CD4-positive, alpha-beta T cell treated with Interleukin-4 for 1 hour (primary cell): ENCODE measurements at places on chromosomes 16 and 17.
A peak's percentile ranks its signal among the peaks of the same experiment; 100 is the strongest.

GRCh38 chr16:19192865-19193264 lies 24.8 kb downstream of the SYT17 start:
- DNase-seq = no peak

DNA sequence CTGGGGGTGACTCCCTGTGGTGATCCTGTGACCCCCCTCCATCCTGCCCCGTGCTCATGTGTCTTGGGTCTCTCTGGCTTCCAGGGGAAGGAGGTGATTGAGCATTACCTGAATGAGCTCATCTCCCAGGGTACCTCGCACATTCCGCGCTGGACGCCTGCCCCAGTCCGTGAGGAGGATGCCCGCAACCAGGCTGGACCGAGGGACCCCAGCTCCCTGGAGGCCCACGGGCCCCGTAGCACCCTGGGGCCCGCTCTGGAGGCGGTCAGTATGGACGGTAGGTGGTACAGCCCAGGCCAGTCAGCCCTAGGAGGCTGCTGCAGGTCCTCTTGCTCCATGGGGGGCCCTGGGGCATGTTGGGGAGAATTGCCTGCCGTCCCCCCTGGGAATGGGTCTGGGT lies 33.6 kb downstream of the SEC14L5 start:
- no peak for DNase-seq

DNA sequence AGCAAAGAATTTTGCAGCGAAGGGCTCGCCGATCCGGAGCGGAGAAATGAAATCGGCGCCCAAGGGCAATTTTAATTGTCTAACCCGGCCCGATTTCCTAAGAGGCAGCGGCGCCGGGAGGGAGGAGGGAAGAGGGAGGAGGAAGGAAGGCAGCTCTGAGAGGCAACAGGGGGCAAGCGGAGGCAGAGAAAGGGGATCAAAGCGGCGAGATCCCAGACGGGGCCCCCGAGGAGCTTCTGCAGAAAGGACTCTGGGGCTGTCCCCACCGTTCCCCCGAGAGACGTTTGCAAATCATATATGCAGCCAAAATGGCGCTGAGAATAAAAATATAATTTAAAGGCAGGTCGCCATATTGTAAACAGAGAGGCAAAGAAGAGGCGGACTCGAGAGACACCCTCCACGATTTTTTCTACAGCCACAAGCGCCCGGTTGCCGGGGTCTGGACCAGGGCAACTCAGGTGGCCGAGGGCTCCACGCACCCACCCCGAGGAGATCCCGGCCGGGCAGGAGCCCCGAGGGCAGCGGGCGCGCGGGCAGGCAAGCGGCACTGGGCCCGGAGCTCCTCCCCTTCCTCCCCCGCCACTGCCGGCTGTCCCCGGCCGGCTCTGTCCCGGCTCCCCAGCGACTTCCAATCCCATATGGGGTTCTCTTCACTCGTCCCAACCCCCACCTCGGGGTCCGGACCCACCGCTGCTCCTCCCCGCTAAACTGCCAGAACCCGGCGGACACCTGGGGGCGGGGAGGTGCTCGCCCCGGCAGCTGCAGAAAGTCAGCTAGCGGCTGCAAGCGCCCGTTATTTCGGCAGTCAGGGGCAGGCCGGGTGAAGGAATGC lies 1.9 kb downstream of the PHF12 start:
- peak; percentile 80 for DNase-seq

GRCh38 chr17:8150194-8151119 lies 1.7 kb downstream of the PER1 start:
- peak; percentile 19 for DNase-seq

- DNase-seq = no peak
These were observed 19.9 kb upstream of the MRPS23 start for GRCh38 chr17:57869617-57870282.

- DNase-seq = no peak
These were observed 108.3 kb downstream of the ZNF423 start for GRCh38 chr16:49747654-49748053.

- DNase-seq = peak; percentile 36
These were observed 32.4 kb downstream of the DCAKD start for GRCh38 chr17:45018848-45019711.

DNA sequence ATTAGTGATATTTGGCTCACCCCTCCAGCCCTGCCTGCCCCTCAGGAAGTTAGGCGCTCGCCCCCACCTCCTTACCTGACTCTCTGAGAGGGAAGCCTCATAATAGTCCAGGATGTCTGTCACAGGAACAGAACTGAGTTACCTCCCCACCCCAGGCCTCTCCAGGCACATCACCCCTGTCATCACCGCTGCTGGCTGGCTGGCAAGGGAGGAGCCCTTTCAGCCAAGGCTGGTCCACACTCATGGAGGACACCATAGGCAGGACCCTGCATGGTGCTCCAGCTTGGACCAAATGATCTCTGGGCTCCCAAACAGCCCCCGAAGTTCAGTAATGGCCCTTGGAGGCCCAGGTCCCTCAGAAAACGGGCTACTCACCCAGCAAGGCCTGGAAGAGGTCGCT lies 1.5 kb downstream of the DLG4 start:
- no peak for DNase-seq

DNA sequence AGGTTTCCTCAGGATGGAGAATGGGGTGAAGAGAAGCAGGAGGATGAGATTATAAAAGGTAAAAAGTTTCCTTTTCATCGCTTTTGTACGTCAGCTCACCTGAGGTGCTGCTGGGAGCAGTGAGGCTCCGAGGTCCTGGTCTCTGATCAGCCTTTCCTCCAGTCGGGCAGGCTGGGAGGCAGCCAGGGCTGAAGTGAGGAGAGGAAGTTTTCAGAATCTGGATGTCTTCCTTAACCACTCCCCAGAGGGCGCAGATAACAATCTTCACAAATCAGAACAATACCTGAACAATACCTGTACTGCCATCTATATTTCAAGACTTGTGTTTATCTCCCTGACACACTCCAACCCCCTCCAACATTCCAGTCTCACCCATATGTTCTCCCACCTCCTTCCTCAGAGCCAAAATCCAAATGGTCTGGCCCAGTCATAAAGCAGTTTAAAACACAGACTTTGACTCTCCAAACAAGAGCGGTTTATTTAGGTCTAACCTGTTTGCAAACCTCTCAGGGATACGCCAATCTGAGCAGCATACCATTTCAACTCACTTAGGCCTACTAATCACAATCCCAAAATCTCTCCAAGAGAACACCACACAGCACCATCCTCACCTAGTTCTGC lies 6.8 kb downstream of the ZNF18 start:
- DNase-seq = no peak

DNA sequence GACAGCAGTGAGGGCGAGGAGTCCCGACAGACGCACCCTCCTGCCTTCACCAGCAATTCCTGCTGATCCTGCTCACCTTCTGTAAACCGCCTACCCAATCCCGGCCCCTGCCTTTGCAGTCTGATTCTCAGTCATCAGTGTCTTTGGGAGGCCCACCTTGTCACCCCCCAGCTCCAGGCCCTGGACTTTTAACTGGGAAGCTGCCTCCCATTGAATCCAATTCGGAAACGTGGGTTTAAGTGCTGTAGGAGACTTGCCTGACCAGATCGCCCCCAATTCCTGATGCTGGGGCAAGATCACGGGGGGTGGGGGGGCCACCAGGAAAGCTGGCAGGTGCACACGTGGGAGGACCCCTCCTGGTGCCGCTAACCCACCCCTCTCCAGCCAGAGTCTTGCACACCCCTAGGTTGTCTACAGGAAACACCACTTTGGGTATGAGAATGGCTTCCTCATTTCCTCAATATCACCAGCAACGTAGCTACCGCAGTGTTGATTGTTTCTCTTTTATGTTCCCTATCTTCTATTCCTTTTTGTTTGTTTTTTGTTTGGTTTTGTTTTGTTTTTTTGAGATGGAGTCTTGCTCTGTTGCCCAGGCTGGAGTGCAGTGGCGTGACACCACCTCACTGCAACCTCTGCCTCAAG lies 46.6 kb upstream of the CMIP start:
- DNase-seq = no peak

- DNase-seq = no peak
These were observed 40.6 kb upstream of the ABR start for GRCh38 chr17:1220346-1220745.

DNA sequence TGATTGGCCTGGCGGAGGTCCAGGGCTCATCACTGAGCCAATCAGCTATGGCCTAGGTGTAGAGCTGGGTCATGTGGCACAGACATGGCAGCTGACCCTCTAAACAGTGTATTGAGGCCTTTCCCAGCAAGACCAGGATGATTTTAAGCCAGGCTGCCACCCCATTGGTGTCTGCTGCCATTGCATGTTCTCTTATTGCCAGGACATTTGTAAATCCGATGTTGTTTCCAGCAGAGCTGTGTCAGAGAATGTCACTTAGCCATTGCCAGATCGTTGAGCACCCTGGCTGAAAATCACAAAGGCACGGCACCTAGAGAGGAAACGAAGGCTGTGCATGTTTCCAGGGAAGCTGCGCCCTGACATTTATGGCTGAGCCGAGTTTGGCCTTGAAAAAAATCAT lies 33.4 kb downstream of the RBFOX1 start:
- DNase-seq = no peak

DNA sequence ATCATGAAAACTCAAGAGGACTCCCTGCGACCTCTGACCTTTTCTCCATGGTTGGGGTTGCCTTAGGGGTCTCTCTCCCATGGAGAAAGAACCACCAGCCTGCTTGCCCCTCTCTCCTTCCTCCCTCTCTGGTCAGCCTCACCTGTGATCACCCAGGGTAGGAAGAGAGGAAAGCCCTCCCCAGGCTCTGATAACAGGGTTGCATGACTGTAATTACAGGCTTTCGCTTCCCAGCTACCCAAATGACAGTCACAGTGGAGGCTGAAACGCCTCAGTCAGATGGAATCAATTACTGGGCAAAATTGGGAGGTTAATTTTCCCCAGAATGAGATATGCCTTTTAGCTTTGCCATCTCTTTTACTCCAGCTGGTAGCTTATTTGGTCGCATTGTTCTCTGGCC lies 265.8 kb upstream of the SOX9 start:
- no peak for DNase-seq

- no peak for DNase-seq
These were observed 2.9 kb downstream of the ABCA3 start for GRCh38 chr16:2337431-2338296.

GRCh38 chr16:70407811-70408274 lies 31.1 kb downstream of the ST3GAL2 start:
- DNase-seq = no peak

GRCh38 chr17:3879186-3879585 lies 13.7 kb downstream of the CAMKK1 start:
- DNase-seq = no peak

- peak; percentile 96 for DNase-seq
These were observed 24.2 kb downstream of the FAM117A start for GRCh38 chr17:49739641-49740271.

- DNase-seq = peak; percentile 79
These were observed 11.8 kb upstream of the SLFN13 start for GRCh38 chr17:35460354-35460851.

- no peak for DNase-seq
These were observed 290.5 kb downstream of the CPPED1 start for GRCh38 chr16:12513076-12513790.

DNA sequence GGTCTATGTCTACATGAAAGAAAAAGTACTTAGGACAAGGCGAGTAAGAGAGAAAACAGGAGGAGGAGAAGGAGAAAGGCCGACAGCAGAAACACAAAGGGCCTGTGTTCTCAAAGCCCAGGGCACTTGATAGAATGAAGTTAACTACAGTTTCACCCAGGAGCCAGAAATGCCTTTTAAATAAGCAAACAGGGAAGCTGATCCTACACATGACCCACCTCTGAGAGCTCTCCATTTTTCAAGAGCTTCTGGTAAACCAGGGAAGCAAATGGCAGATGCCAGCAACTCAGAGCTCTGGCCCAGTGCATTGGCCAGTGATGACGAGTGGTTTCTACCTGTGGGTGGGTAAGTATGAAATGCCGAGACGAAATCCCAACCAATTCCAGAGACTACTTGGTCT lies 163.4 kb downstream of the ZFHX3 start:
- no peak for DNase-seq

- no peak for DNase-seq
These were observed 90.7 kb downstream of the WNT3 start for GRCh38 chr17:46727572-46728348.

DNA sequence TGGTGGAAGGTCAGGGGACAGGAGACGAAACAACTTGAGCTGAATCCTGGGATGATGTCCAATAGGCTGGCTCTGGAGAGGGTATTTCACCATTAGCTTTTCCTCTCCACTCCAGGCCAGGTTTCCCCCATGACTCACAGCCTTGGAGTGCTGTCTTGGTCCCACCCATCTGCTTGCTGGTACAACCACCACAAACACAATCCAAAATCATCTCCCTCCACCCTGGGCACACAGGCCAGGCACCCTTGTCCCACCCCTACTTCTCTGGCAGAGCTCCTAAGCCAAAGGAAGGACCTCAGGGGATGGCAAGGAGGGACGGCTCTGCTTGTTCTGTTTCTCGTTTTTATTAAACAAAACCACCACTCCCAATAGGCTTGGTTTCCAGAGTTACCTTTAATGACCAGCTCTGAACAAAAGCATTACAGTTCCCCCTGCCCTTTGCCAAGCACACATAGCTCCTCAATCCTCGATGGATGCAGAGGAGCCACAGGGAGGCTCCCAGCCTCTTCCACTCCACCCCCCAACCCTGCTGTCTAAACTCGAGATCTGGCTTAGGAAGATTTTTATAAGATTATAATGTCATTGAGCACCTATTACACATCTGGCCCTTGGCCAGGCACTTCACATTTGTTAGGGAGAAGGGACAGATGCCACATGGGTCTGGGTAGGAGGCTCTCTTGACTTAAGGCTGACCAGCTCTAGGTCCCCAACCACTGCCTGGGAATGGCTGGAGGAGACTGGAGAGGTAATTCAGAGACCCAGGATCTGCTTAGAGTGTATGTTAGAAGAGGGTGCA lies 13.3 kb downstream of the CAVIN1 start:
- DNase-seq = no peak

- no peak for DNase-seq
These were observed 8.5 kb downstream of the KCTD5 start for GRCh38 chr16:2690852-2691251.

DNA sequence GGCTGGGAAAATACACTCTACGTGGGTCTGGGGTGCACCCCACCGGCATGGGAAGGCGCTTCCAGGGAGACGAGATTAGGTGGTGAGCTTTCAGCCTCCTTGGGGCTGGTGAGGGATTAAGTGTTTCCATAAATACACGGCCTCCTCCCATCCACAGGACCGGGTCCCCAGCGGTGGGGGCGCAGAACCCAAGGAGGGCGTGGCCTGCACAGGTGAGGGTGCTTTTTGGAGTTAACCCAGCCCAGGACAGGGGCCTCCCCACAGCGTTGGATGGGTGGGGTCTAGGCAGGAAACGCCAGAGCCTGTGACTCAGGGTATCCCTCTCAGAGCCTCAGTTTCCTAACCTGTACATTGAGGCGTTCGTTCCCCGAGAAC lies 1.1 kb downstream of the C16orf74 start:
- no peak for DNase-seq

GRCh38 chr17:55962951-55963401 lies 190.3 kb upstream of the ANKFN1 start:
- no peak for DNase-seq
